Breast epithelium (tissue), 4 donors: ENCODE measurements at places on chromosomes 4 and X. TPM values are rescaled to one million over a fixed set of nuclear protein-coding genes. Genes with fewer than 3 reads are reported as not detected.

- no peak overlapping the region for H3K27ac ChIP-seq
- DNase-seq, result no peak
- no peaks in the 10 kb centered on the region for H3K27me3 ChIP-seq
- H3K36me3 ChIP-seq, result no peaks in the 10 kb centered on the region
Measured at GRCh38 chr4:86272669-86273068, 87.2 kb downstream of the MAPK10 start.

GRCh38 chr4:8912089-8912455, 40.4 kb upstream of the HMX1 start:
- H3K4me3 ChIP-seq, result no peak overlapping the region
- no peak for DNase-seq
- H3K27ac ChIP-seq, result no peak overlapping the region
- H3K4me1 ChIP-seq, result no peaks in the 10 kb centered on the region
- H3K36me3 ChIP-seq, result no peaks in the 10 kb centered on the region

GRCh38 chrX:107711521-107712181, 63.9 kb downstream of the TSC22D3 start:
- no peaks in the 10 kb centered on the region for H3K27me3 ChIP-seq
- H3K36me3 ChIP-seq, result no peaks in the 10 kb centered on the region
- peak overlapping the region; percentile 1 for H3K4me3 ChIP-seq
- no peak for DNase-seq
- no peaks in the 10 kb centered on the region for H3K4me1 ChIP-seq
- peak overlapping the region; percentile 97 for H3K27ac ChIP-seq

GRCh38 chrX:9746148-9746888, 19.3 kb downstream of the GPR143 start:
- H3K27ac ChIP-seq, result no peak overlapping the region
- H3K27me3 ChIP-seq, result no peaks in the 10 kb centered on the region
- no peaks in the 10 kb centered on the region for H3K4me1 ChIP-seq

- H3K27me3 ChIP-seq, result no peaks in the 10 kb centered on the region
- H3K27ac ChIP-seq, result peak overlapping the region; percentile 78
- H3K4me1 ChIP-seq, result no peaks in the 10 kb centered on the region
- H3K36me3 ChIP-seq, result no peaks in the 10 kb centered on the region
- H3K4me3 ChIP-seq, result peak overlapping the region; percentile 45
- no peak for DNase-seq
Measured at GRCh38 chr4:99317354-99317753, 3.8 kb downstream of the ADH1B start.

GRCh38 chr4:10891866-10892265, 207.3 kb upstream of the CLNK start:
- H3K27ac ChIP-seq, result no peak overlapping the region
- no peak for DNase-seq
- H3K36me3 ChIP-seq, result no peaks in the 10 kb centered on the region
- no peaks in the 10 kb centered on the region for H3K27me3 ChIP-seq
- H3K4me1 ChIP-seq, result no peaks in the 10 kb centered on the region

Gene GNRHR
- not detected for total RNA-seq

- DNase-seq, result peak; percentile 81
- no peak overlapping the region for H3K4me3 ChIP-seq
Measured at GRCh38 chr4:7004331-7004730, 38.8 kb upstream of the TADA2B start.

DNA sequence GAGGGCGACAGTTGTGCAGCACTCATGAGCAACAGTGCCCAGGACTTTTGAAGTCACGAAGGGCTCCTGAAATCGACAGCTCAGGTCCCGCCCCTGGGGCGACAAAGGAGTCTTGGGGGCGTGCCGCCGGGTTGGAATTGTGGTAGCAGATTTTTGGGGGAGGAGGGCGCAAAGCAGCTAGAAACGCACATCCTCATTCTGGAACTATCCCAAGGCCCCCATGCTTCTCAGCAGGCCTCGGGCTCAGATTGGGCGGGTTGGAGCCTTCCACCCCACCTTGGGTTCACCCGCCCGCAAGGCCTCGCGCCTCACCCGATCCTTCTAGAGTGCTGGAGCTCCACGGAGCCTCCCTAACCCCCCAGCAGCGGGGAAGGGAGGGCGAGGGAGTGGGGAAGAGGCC, 85.5 kb downstream of the HPRT1 start:
- peaks cover 80% of the 10 kb centered on the region for H3K27me3 ChIP-seq
- no peak for DNase-seq
- no peak overlapping the region for H3K27ac ChIP-seq
- H3K4me1 ChIP-seq, result no peaks in the 10 kb centered on the region
- peak overlapping the region; percentile 26 for H3K4me3 ChIP-seq
- H3K36me3 ChIP-seq, result no peaks in the 10 kb centered on the region

Gene PAGE5
- not detected for total RNA-seq

GRCh38 chr4:181911420-181911819, 331.8 kb upstream of the TENM3 start:
- no peak overlapping the region for H3K4me3 ChIP-seq
- H3K27me3 ChIP-seq, result no peaks in the 10 kb centered on the region
- no peak for DNase-seq
- H3K4me1 ChIP-seq, result no peaks in the 10 kb centered on the region

DNA sequence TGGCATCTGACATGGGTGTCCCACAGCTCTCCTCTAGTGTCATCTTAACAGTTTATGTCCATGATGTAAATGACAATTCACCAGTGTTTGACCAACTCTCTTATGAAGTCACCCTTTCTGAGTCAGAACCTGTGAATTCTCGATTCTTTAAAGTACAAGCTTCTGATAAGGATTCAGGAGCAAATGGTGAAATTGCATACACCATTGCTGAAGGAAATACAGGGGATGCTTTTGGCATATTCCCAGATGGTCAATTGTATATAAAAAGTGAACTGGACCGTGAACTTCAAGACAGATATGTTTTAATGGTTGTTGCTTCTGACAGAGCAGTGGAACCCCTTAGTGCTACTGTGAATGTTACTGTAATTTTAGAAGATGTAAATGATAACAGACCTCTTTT, 4.6 kb downstream of the FAT4 start:
- H3K27ac ChIP-seq, result no peak overlapping the region
- no peaks in the 10 kb centered on the region for H3K36me3 ChIP-seq
- peaks cover 7% of the 10 kb centered on the region for H3K4me1 ChIP-seq
- H3K27me3 ChIP-seq, result no peaks in the 10 kb centered on the region

Gene LINC00632
- 133 TPM for total RNA-seq

GRCh38 chr4:184168406-184169019, 49.2 kb downstream of the ENPP6 start:
- no peak overlapping the region for H3K27ac ChIP-seq
- peak; percentile 43 for DNase-seq
- H3K4me3 ChIP-seq, result no peak overlapping the region
- H3K27me3 ChIP-seq, result no peaks in the 10 kb centered on the region

DNA sequence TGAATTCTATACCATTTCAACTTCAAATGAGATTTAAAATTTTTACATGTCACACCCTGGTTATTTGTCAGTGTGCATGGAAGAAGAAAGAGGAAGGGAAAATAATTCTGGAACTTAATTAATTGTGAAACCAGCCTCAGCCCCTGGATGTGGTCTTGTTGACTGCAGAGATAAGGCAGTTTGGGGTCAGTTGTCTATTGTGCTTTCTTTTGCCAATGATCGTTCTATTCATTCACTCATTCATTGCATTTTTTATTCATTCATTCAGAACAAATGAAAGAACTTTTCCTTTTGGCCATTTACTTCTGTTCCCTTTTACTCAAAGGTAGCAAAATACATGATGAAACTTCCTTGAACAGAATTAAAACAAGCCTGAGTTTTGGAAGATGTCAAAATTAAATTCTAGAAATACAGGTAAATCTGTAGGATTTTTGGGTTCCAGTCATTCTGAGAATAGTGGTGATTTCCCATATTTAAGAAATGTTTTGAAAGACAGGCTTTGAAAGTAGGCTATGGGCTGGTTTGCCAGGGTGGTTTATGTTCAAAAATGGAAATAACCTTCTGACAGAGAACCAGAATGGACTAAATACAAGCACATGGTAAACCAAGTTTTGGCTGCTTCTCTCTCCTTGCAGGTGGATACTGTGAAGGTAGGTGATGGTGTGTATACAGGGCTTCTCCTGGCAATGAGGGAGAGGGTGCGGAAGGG, 35.7 kb downstream of the PARM1 start:
- DNase-seq, result no peak
- H3K27me3 ChIP-seq, result no peaks in the 10 kb centered on the region
- H3K36me3 ChIP-seq, result no peaks in the 10 kb centered on the region
- no peak overlapping the region for H3K27ac ChIP-seq
- H3K4me1 ChIP-seq, result no peaks in the 10 kb centered on the region

Gene KLB
- total RNA-seq, result 23.2 TPM

Gene SSX2
- total RNA-seq, result not detected

DNA sequence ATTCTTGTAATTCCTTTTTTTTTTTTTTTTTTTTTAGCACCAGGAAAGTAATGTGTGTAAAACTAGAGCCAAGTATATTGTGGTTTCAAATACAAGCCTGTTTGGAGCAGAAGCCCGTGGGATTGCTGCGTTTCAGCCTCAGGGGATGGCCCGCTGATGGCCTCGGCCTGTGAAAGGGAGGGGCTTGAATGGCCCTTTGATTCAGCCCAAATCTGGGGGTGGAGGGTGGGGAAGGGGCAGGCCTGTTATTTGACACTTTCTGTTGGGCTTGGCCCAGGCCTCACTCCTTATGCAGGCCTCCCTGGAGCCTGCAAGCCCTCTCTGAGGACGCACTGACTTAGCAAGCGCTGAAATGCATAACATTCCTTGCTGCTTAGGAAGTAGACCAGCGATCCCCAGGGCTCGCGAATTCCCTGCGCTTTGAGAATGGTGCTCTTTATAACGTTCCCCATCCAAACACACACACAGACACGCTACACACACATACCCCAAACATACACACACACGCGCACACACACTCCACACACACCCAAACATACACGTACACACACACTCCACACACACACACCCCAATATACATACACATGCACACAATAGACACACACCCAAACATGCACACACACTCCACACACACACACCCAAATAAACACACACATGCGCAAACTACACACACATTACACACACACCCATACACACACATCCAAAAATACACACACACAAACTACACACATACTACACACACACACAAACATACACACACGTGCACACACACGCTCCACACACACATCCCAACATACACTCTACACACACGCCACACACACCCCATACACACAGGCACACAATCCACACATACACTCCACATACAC, 29.6 kb downstream of the TLR10 start:
- no peaks in the 10 kb centered on the region for H3K36me3 ChIP-seq
- peak overlapping the region; percentile 9 for H3K4me3 ChIP-seq
- peak; percentile 76 for DNase-seq
- H3K27ac ChIP-seq, result peak overlapping the region; percentile 54

DNA sequence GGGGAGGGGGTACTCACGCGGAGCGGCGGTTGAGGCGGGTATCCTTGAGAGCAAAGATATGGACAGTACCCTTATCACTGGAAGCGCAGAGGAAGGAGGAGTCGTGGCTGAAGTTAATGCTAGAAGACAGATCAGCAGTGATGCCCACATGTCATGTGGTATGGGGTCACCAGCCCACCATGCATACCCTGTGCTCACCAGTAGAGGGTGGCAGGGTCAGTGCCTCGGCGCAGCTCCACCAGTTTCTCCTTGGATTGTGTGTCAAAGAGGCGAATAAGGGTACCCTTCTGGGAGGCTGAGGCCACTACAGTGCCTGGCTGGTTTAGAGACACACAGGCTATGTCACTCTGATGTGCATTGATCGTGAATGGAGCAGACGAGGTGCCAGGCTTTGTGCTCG, 1.5 kb upstream of the PRAF2 start:
- no peaks in the 10 kb centered on the region for H3K36me3 ChIP-seq
- H3K4me1 ChIP-seq, result no peaks in the 10 kb centered on the region
- H3K27ac ChIP-seq, result no peak overlapping the region
- peaks cover 20% of the 10 kb centered on the region for H3K27me3 ChIP-seq

DNA sequence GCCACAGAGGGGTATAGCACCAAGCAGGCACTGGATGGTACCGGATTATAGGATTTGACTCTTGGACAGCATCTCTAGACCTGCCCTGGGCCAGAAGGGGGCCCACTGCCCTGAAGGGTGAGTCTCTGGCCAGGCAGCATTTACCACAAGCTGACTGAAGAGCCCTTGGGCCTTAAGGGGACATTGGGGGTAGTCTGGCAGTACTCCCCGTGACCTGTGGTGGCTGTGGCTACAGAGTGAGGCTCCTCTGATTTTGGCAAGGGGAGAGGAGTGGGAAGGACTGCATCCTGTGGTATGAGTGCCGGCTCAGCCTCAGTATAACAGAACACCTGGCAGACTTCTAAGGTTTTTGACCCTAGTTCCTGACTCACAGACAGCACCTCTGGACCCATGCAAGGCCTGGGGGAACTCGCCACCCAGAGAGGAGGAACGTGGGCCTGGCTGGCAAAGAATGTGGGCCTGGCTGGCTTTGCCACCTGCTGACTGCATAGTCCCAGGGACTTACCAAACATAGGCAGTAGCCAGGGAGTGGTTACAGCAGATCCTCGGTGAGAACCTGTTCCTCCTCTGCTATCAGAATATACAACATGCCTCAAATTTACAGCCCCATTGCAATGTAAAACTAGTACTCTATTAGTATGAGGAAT, 48.1 kb downstream of the ABCB7 start:
- peaks cover 12% of the 10 kb centered on the region for H3K27me3 ChIP-seq

Gene IQSEC2
- 16.7 TPM for total RNA-seq
